Activated T-cell treated with anti-CD3 and anti-CD28 coated beads, Interleukin-2, amount 50 U/mL, for 1 hour (primary cell): ENCODE measurements at places on chromosomes 6 and 20.
A peak's percentile ranks its signal among the peaks of the same experiment; 100 is the strongest.

DNA sequence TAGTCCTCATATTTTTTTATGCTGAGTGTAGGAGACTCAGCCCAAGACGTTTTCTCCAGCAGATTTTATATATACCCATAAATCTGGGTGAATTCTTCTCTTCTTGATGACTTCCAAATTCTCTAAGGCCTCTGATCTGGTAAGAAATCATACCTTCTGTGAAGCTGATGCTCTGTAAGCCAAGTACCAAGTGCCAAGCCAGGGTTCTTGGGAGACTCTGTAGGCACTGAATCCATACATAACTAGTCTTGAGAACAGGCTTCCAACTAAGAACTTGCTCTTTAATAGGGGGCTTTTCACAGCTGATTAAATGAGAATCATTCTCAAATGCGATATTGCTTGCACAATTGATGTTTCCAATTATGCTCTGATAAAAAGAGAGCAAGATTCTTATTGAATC lies 87.6 kb downstream of the PRKN start:
- DNase-seq: no peak

GRCh38 chr6:44298055-44298803 lies 14.9 kb downstream of the AARS2 start:
- no peak for DNase-seq

DNA sequence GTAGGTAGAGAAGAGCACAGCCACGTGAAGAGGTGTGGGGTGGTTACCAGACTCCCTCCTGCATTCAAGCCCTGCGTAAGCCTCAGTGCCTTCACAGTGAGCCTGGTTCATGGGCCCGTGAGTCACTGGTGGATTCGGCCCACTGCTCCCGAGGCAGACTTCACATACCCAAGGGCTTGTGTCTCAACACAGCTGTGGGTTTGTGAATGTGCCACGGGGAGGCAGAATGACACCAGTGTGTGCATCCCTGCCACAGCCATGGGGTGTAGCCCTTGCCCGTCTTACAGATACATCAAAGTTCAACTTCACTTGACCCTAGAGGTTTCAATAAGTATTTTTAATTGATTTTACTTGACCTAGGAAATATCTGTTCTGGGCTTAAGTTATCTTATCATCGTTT lies 108.5 kb downstream of the MAP3K4 start:
- DNase-seq: no peak

DNA sequence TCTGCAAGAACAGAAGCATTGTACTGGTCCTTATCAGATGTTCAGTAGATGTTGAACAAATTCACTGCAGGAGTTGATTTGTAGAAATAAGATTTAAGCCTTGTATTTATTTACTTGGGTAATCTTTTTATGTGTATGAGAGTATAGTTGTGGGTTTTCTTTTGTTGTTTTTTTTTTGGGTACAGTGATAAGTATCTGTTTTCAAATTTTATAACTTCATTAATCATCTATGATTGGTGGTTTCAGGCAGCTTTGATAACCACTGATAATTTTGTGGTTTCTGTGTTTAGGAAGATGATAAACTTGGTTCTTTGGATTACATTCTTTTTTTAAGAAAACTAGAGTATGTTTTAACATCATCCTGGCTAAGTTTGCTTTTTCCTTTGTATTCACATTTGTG lies 2.8 kb downstream of the AFDN start:
- DNase-seq: no peak

- DNase-seq: no peak
These were observed 34.6 kb downstream of the CDH22 start for GRCh38 chr20:46273717-46274116.

DNA sequence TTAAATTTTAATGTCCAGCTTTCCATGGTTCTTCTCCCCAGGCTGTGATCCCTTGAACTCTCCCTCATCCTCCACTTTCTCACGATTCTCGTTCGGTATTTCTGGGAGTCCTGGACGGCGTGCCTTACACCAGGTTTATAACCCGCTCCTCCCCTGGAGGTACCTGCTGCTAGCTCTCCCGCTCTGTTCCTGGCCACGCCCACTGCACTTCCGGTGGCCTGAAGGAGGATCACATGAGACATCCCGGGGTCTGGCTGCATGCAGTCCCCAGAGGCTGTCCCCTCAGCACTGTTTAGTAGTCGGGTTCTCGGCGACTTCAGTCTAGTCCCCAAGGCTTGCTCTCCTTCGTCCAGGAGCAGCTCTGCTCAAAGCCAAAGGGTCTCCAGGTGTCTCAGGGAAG lies 28.4 kb upstream of the GCLC start:
- DNase-seq: no peak

DNA sequence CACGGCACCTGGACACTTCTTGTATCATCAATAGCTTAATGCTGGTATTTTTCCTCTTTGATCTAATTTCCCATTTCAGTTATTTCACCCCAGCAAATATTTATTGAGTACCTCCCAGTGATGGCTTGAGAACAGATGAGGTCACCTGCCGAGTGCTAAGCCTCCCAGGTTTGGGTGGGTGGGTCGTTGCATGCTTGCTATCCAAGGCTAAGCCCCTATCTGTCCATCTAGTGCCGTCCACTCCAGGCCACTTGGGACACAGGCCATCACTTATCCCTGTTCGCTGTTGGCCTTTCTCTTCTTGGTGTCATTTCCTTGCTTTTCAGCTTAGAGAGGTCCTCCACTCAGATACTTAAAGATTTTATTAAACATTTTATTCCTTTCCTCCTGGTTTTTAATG lies 10.8 kb upstream of the NNAT start:
- no peak for DNase-seq

DNA sequence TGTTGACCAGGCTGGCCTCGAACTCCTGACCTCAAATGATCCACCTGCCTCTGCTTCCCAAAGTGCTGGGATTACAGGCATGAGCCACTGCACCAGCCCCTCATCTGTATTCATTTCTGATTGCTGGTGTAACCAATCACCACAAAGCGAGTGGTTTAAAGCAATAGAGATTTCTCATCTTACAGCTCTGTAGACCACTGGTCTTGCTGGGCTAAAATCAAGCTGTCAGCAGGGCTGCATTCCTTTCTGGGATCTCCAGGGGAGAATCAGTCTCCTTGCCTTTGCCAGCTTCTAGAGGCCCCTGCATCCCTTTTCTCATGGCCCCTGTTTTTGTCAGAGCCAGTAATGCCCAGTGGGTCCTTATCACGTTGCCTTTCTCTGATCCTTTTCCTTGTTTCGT lies 49.9 kb upstream of the PMEPA1 start:
- DNase-seq: no peak

- no peak for DNase-seq
These were observed 24.0 kb downstream of the ADA start for GRCh38 chr20:44627364-44628010.

DNA sequence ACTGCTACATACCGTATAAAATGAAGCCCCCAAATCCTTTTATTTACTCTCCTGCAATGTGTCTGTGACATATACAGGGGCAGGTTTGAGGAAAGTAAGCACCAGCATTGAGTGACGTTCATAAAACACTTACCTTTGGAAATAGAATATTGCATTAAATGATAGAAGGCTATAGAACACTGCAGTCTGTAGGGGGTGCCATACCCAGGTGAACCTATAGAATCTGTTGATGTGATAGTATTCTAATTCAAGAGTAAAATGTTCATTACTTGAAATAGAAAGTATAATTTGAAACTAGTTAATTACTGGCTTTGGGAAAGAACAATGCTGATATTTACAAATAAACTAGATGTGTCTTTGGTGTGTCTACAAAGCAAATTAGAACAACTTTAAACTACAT lies 47.0 kb upstream of the PRL start:
- no peak for DNase-seq

- no peak for DNase-seq
These were observed 34.0 kb downstream of the SYNDIG1 start for GRCh38 chr20:24503352-24503931.

DNA sequence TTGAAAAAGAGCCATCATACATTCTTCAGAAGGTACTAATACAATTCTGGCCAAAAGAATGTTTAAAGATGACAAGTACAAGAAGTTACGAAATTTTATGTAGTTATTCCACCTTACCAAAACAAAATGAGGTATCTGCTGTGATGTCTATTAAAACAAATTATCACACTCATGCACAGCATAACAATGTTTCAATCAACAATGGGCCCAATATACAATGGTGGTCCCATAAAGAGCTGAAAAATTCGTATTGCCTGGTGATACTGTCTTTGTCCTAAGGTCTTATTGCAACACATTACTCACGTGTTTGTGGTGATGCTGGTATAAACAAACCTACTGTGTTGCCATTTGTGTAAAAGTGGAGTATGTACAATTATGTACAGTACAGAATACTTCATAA lies 3.6 kb upstream of the NUP153 start:
- no peak for DNase-seq

- DNase-seq: no peak
These were observed 345.6 kb upstream of the PLCB4 start for GRCh38 chr20:8723296-8723695.

- no peak for DNase-seq
These were observed 681.0 kb upstream of the GJE1 start for GRCh38 chr6:141451511-141452353.

GRCh38 chr6:110357664-110358552 lies at the start of gene METTL24:
Gene METTL24, minus strand, starts transcription at chr6:110358349. Its CDS starts 77 bp downstream, at chr6:110358272.
- peak; percentile 34 for DNase-seq

DNA sequence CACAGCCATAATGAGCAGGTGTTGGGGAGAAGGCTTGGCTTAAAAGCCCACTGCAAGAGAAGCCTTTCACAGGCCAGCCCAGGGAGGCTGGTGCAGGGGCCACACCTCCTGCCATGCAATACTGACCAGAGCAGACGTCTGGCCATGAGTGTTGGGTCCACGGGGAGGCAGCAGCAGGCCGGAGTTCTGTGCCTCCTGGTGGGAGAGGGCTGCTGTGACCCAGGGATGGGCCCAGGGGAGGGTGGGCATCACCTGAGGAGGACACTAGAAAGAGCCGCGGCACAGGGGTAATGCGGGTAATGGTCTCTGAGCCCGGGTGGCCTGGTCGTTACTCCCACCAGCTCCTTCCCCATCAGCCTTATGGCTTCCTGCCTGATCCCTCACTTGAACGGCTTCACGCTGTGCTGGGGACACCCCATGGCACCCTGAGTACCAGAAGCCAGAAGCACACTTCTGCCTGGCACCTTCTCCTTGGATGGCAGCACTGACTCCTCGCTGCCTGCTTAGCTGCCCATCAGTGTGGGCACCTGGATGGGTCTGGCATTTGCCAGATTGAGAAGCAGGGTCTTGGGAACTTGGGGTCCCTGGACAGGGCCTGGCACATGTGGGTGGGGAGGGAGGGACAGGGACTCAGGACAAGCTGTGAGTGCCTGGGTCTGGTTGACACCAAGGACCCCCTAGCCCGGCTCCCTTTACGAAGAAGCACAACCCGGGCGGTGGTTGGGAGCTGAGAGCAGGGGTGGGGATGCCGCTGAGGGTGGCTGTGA lies 108.8 kb downstream of the ASXL1 start:
- DNase-seq: no peak

- no peak for DNase-seq
These were observed 778.4 kb upstream of the GJE1 start for GRCh38 chr6:141354191-141354955.

DNA sequence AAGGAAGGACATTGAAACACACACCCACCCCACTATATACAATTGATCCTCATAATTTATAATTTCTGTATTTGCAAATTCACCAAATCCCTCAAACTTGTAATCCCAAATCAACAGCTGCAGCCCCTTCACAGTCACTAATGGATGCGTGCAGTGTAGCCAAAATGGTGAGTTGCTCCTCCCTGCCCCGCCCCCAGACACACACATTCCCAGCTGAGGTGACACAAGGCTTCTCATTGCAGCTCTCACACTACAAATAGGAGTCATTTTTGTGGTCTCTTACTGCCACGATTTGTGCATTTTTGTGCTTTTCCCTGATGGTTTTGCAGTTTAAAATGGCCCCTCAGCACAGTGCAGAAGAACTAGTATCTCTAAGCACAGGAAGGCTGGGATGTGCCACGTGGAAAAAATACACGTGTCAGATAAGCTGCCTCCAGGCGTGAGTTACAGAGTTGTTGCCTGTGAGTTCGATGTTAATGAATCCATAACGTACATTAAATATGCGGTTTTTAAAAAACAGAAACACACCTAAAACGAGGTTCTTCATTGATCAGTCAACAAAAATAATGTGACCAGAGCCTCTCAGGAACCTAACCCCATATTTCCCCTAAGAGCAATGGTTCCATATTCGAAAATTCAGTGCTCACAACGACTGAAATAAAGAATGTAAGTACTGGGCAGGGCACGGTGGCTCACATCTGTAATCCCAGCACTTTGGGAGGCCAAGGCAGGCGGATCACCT lies 8.2 kb downstream of the ATP9A start:
- DNase-seq: no peak

DNA sequence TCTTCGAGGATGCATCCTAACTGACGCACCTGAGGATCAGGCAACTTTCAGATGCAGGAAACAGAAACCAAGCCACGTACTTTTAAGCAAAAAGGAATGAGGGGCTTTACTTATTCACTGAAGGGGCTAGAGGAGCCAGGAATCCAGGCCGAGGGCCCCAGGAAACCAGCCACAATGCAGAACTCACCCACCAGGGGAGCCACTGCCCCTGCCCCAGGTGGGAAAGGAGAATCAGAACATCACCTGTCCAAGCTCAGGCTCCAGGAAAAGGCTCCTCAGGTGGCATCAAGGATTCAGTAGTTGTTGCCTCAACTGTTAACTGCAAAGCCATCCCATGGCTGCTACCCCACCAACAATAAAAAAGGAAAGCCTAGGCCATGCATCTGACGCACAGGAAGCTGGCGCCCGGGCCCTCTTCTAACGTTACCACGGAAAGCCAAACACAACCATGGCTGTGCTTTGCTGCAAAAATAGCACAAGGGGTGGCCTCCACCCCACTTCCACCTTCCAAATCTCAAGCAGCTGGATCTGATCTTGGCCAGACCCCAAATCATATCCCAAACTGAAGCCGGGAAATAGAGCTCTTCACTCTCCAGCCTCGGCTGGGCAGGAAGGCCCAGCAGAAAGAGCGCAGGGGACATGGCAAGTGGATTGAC lies 121.0 kb downstream of the PREX1 start:
- DNase-seq: no peak

- DNase-seq: no peak
These were observed 4.4 kb upstream of the MYLIP start for GRCh38 chr6:16124198-16125180.

DNA sequence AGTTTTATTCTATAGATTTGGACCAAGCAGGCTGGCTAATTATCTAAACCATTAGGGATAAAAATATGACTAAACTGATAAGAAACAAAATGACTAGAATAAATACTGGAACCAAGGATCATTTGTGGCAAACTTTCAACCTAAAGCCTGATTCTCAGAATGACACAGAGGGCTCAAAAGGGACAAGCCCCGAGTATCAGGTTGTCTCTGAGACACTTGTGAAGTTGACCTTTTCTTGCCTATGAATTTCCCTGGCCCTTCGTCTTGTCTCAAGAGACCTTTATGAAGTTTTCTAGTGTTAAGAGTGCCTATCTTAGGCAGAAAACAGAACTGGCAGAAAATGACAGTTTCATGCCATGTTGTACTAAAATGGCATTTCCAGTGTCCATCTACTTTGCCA lies 68.3 kb downstream of the IMPG1 start:
- no peak for DNase-seq

GRCh38 chr20:59451066-59451630 lies 150.7 kb downstream of the EDN3 start:
- DNase-seq: no peak
